NCI-H187 (cell line): ENCODE measurements at places on chromosomes 12 and 14.

DNA sequence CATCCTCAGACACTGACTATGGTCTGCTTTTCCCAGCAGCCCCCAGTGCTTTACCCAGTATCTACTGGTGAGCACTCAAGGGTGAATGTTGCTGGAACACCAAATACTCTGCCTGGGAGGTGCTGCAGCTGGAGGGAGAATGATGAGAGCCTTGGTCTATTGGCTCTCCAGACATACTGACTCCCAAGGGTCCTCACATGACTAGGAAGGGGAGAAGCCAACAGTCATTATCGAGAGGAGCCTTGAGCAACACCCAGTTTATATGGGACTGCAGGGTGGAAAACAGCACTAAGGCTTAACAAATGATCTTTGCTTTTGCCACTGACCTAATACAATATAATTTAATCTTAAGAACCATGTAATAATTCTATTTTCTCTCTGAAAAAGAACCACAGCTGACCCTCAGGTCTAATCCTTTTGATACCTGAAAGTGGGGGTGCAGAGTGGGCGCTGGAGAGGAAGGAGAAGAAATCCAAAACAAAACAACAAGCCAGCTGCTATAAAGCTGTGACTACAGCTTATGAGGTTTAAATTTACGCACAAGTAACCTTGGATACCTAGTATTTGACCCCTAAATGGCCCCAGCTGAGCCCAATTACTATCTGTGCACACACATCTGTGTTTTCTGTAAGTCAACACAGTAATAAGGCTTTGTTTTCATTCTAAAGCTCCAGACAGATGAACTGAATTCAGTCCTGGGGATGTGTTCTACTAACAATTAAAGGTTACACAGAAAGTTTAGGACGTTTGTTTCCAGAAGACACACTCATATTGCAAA lies 107.8 kb upstream of the GRIP1 start:
- DNase-seq = no peak

DNA sequence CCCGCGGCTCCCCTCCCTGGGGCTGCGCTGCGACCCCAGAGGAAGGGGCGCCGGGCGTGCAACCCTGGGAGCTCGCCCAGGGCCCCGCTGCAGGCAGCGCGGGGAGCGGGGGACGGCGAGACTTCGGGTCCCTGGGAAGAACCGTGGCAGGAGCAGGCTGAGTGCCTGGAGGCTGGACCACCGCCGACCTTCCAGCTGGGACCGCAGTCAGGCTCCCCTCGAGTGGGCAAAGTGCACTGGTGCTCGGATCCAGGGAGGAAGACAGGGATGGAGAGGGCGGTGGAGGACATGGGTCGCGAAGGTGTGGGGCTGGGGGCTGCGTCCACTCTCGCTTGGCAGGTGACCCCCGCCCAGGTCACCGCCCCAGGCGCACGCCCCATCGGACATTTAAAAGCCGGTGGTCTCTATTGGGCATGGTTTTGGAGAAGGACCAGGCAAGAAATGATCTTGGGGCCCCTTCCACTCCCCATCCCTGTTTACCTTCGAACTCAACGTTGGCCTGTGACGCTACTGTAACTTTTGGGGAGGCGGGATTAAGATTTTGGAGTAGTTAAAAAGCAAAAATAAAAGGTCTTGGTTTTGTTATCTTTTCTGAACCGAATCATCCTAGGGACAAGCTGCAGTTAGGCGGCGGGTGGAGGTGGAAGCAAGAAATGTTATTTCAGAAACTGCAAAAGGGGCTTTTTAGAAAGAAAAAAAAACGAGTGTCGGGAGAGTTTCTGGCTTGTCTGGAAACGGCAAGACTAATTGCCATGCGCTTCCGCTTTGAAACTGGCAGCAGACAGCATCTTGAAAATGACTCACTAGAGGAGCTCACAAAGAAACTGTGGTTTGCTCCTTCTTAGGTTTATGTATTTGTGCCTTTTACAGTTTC lies 1.0 kb downstream of the ELK3 start:
- no peak for DNase-seq

DNA sequence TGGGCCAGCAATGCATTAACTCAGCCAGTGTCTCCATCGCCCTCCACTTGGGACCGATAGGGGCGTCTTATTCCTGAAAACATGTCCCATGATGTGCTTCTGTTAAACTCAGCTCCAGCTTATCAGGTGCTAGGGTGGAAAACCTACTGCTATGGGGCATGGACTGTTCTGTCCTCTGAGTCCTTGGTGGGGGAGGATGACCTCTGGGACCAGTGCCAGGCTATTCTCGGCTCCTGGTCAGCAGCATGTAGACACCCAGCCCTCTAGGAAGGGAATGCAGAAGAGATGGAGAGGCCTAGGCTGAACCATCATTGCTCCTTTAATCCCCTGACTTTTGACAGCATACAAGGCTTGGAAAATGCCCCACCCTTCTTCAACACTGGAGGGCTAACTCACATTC lies 486.2 kb downstream of the MED13L start:
- DNase-seq = no peak

- no peak for DNase-seq
Observed at GRCh38 chr14:28652782-28653181, 113.8 kb upstream of the FOXG1 start.

DNA sequence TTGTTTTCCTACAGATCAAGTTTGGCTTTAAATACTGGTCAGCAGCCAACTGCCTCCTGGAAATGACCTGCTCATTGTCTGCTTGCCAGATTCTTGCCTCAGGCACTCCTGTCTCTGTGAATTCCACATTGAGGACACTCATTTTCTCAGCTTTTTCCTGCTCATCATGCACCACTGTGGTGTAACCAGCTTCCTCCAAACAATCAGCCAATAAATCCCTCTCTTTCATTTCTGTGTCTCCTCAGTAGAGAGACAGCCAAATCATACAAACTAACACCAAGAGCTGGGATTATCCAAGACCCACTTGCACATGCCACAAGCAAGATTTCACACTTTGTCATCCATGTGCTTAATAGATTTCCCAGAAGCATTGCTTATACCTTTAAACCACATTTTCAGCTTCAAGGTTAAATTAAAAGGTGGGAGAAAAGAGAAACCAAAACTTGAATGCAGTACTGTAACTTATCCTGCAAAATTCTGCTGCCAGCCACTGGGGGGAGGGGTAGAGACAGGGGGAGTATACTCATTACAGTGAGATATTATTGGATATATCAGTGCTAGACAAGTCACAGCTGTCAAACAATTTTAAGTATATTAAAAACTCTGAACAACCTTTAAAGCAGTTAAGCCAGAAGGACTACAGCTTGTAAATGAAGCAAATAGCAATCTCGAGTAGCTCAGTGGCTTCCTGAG lies 105.0 kb downstream of the PPP2R5E start:
- DNase-seq = no peak

DNA sequence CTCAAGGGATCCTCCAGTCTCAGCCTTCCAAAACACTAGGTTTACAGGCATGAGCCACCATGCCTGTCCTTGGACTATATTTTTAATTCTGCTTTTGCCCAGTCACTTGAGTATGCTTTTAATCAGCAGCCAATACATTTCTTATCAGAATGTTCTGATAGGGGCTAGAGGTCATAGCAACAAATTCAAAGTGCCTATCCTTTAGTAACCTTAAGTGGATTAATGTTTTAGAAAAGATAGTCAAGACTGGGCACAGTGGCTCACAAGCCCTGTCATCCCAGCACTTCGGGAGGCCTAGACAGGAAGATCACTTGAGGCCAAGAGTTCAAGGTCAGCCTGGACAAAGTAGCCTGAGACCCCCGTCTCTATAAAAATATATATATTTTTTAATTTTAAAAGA lies 37.1 kb downstream of the CKB start:
- DNase-seq = no peak

GRCh38 chr12:51970904-51971646 lies 19.6 kb downstream of the ACVR1B start:
- no peak for DNase-seq

GRCh38 chr14:34496679-34497513 lies 34.9 kb upstream of the SPTSSA start:
- no peak for DNase-seq

- no peak for DNase-seq
Observed at GRCh38 chr12:1313906-1314305, 280.5 kb downstream of the FBXL14 start.

GRCh38 chr14:98853063-98853729 lies 418.8 kb downstream of the BCL11B start:
- no peak for DNase-seq

- DNase-seq = no peak
Observed at GRCh38 chr14:63902375-63902976, 49.7 kb downstream of the SYNE2 start.

DNA sequence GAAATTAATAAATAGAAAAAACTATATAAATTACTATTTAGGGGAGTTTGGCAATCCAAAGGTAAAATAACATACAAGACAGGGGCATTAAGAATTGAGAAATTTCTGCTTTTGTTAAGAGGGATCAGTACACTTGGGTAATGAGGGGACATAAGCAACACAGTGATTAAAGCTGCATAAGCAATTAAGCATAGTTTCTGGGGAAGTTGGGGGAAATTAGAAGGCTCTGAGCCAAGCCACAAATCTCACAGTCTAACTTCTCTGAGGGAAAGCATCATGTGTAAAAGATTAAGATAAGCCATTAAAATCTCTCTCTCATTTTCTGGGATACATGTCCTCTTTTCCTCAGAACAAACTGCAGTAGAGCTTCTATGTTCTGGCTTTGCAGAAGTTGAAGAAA lies 533.9 kb upstream of the LRFN5 start:
- no peak for DNase-seq

DNA sequence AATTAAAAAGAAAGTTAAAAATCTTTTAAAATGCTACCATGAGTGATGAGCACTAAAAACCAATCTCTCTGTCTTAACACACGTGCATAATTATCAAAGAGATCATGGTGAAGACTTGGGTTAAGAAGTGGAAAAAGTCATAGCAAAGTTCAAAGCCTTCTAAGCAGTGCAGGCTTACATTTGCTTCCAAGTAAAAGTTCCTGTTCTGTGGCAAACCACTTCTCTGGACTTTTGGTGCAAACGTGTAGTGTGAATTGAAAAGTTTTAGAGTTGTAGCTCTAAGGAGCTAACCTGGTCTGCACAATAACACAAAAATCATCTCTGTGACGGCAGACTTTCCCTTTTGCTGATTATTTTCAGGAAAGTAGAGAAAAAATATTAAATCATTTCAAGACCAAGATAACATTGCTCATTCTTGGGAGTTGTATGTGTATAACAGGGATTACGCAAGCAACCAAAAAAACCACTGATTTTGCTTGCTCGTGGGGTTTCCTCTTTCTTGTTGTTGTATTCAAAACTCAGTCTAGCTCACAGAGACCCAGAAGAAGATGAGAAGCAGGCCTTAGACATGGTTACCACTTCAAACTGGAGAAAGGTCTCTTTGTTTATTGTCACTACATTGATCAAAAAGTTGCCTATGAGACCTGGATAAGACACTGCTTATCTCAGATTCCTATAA lies 2.3 kb upstream of the GLIPR1 start:
- no peak for DNase-seq

DNA sequence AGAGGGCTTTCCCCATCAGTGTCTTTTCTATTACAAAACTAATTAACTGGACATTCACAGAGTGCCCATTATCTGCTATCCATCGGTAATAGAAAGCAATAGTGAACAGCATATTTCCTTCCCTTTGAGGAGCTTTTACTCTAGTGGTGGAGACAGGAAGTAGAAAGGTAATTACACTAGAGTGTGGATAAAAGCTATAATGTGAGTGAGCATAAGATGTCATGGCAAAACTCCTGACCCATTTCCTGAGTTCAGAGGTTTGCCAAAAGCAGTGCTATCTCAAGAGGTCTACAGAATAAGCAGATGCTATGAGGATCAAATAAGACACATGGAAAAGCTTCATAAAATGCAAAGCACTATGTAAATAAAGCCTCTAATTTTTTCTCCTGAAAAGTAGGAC lies 24.0 kb downstream of the TIMELESS start:
- no peak for DNase-seq

- no peak for DNase-seq
Observed at GRCh38 chr12:19826980-19827550, 387.8 kb downstream of the AEBP2 start.

DNA sequence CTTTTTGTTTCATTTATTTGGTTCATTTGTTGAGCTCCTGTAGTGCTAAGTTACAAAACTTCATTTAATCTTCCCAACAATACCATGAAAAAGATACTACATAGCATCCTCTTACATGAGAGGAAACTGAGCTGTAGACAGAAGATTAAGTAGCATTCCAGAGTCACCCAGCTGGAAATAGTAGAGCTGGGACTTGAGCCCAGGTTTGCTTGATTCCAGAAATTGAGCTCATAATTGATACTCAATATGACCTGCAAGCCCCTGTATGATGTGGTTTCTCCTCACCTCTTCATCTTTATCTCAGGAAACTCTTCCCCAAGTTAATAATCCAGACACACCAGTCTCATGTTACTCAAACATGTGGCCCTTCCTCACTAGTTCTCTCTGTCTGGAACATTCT lies 87.0 kb upstream of the DAAM1 start:
- no peak for DNase-seq

- DNase-seq = no peak
Observed at GRCh38 chr12:106358396-106359241, 1.1 kb downstream of the POLR3B start.

GRCh38 chr12:115354007-115354890 lies 670.3 kb upstream of the TBX3 start:
- no peak for DNase-seq

GRCh38 chr14:54567639-54568561 lies 972 bp downstream of the SAMD4A start:
- DNase-seq = no peak

- peak; percentile 72 for DNase-seq
Observed at GRCh38 chr12:54162741-54163140, 26.0 kb downstream of the SMUG1 start.

DNA sequence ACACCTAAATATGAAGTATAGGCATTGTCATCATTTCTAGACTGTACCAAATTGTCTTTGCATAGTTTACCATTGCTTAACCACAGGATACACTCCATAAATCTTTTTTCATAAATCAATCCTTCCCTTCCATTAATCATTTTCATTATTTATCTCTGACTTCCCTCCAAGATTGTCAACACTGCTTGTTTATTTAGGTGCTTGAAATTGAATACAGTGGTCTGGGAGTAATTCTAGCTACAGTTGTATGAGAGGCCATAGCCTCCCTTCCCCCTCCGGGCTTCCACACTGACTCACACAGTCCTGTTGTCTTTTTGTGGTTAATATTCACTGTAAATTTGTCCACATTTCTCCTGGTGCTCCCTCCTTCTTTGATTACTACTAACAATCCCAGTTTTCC lies 114.2 kb upstream of the ARID2 start:
- DNase-seq = no peak

GRCh38 chr12:94211021-94211420 lies 62.6 kb downstream of the PLXNC1 start:
- DNase-seq = no peak

- no peak for DNase-seq
Observed at GRCh38 chr12:74489543-74489942, 48.1 kb upstream of the ATXN7L3B start.

DNA sequence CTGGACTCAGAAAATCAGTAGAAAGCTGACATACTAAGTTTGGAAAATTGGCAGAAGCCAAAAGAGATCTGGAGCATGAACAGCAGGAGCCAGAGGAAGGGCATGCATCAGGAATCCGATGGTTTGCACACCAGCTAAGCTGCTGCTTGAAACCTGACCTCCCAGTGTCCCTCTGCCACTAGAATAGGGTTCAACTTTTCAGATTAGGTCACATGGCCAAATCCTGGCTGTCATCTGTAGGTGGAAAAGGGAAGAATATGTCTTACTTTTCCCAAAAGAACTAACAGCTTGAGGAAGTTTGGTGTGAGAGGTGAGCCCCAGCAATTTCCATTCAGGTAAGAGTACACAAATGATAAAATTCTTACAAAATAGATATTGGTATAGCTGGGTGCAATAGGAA lies 732.6 kb downstream of the RERGL start:
- no peak for DNase-seq

GRCh38 chr14:81132468-81132867 lies 88.3 kb downstream of the GTF2A1 start:
- peak; percentile 4 for DNase-seq
